PC-9 (cell line): ENCODE measurements at places on chromosomes 3 and 15. TPM values are rescaled to one million over a fixed set of nuclear protein-coding genes. Genes with fewer than 3 reads are reported as not detected.

- DNase-seq: peak; percentile 51
- H3K36me3 ChIP-seq: no peaks in the 10 kb centered on the region
- H3K4me3 ChIP-seq: peak overlapping the region; percentile 95
- no peaks in the 10 kb centered on the region for H3K27me3 ChIP-seq
Measured at GRCh38 chr3:39106851-39107387, 508 bp downstream of the GORASP1 start.

DNA sequence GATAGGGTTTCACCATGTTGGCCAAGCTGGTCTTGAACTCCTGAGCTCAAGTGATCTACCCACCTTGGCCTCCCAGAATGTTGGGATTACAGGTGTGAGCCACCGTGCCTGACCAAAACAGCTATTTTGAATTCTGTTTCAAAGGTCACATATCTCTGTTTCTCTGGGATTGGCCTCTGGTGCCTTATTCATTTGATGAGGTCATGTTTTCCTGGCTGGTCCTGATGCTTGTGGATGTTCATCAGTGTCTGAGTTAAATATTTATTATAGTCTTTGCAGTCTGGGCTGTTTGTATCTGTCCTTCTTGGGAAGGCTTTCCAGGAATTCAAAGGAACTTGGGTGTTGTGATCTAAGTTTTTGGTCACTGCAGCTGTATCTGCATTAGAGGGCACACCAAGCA, 5.1 kb downstream of the PATL2 start:
- no peak overlapping the region for H3K4me3 ChIP-seq
- peak overlapping the region; percentile 57; the same call in 1 of the 2 replicates for H3K27ac ChIP-seq
- H3K4me1 ChIP-seq: peaks cover 28% of the 10 kb centered on the region
- H3K27me3 ChIP-seq: no peaks in the 10 kb centered on the region

- no peaks in the 10 kb centered on the region for H3K27me3 ChIP-seq
- no peaks in the 10 kb centered on the region for H3K4me1 ChIP-seq
- 0 out of 2 replicates have a peak, but pooled peaks cover 6% of the 10 kb centered on the region for H3K36me3 ChIP-seq
- no peak overlapping the region for H3K27ac ChIP-seq
- no peak overlapping the region for H3K4me3 ChIP-seq
- no peak for DNase-seq
Measured at GRCh38 chr3:113507501-113508067, 7.4 kb downstream of the SPICE1 start.

The ACOX2 gene
- 2.8 and 3.5 TPM in 2 replicates for total RNA-seq

DNA sequence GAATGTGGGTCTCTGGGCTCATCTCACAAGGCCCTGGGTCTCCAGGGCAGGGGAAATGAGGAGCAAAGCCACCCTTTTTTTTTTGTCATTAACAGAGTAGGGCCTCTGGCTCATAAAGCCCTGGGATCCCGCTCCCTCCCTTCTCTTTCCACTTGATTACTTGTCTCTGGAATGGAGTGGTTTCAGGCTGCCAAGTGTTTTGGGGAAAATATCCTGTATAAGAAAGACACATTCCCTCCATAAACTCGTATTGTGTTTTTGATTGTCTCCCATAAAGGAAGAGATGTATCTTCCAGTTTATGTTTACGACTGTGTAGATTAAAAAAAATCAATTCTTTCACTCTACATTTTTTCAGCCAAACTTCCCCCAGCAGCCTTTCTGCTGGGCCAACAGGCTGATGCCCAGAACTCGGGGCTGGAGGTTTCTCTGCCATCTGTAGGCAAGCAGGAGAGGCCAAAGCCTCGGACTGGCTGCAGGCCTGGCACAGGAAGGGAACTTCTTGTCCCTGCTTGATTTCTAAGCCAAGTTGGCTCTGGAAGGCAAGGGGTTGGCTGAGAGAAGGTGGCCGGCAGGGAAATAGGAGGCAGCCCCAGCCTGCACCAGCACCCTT, 49.4 kb upstream of the INSYN1 start:
- no peaks in the 10 kb centered on the region for H3K36me3 ChIP-seq
- H3K4me3 ChIP-seq: no peak overlapping the region
- H3K4me1 ChIP-seq: no peaks in the 10 kb centered on the region
- no peak for DNase-seq
- H3K27me3 ChIP-seq: peaks cover 41% of the 10 kb centered on the region
- no peak overlapping the region for H3K27ac ChIP-seq

GRCh38 chr3:28791713-28792255, 443.2 kb upstream of the AZI2 start:
- no peak overlapping the region for H3K27ac ChIP-seq
- no peaks in the 10 kb centered on the region for H3K36me3 ChIP-seq
- no peak overlapping the region for H3K4me3 ChIP-seq
- DNase-seq: no peak

DNA sequence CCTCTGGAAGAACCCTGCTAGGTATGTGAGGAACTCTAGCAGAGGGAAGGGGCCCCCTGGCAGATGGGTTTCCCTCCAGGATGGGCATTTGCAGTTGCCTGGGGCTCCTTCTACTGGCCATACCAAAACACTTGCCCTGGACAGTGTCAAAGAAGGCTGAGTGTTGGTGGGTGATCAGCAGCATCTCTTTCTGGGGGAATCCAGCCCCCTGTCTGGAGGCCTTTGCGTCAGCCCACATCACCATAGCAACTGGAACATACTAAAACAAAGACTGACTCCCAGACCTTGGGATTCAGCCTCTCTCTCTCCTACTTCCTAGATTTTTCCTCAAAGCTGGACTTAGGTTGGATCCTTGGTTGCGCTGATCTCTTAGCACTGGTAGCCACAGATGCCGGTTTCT, 8.1 kb downstream of the CEMIP start:
- H3K4me3 ChIP-seq: no peak overlapping the region
- no peak for DNase-seq
- H3K27me3 ChIP-seq: no peaks in the 10 kb centered on the region
- H3K27ac ChIP-seq: no peak overlapping the region
